ENCODE measurements at places on chromosomes 6 and 20. TPM values are rescaled to one million over a fixed set of nuclear protein-coding genes. Genes with fewer than 3 reads are reported as not detected.

SCGN gene
- not detected for total RNA-seq

MEI4 gene
- 0.11 TPM for total RNA-seq

GRCh38 chr6:163151212-163151611 lies 263.3 kb upstream of the QKI start:
- no peak for DNase-seq

DNA sequence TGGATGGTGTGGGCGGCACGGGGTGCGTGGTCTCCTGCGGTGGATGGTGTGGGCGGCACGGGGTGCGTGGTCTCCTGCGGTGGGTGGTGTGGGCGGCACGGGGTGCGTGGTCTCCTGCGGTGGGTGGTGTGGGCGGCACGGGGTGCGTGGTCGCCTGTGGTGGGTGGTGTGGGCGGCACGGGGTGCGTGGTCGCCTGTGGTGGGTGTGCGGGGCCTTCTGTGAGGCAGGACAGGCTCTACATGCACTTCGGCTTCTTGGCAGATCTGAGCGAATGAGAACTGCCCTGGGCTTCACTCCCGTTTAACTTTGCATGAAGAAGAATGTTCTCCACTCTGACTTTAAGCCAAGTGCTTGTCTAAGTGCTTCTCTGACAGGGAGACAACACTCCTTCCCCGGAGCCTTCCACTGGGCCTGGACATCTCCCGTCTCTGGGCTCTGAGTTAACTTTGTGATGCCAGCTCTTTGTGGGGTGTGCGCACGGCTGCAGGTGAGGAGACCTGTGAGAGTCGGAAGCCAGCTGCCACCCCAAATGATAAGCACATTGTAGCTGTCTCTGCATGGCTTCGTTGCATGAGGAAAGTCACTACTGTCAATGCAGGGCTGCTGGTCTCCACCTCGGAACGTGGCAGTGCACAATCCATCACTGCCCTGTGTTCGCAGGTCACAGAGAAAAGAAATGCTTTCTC lies 244.8 kb downstream of the DLL1 start:
- DNase-seq: no peak

DNA sequence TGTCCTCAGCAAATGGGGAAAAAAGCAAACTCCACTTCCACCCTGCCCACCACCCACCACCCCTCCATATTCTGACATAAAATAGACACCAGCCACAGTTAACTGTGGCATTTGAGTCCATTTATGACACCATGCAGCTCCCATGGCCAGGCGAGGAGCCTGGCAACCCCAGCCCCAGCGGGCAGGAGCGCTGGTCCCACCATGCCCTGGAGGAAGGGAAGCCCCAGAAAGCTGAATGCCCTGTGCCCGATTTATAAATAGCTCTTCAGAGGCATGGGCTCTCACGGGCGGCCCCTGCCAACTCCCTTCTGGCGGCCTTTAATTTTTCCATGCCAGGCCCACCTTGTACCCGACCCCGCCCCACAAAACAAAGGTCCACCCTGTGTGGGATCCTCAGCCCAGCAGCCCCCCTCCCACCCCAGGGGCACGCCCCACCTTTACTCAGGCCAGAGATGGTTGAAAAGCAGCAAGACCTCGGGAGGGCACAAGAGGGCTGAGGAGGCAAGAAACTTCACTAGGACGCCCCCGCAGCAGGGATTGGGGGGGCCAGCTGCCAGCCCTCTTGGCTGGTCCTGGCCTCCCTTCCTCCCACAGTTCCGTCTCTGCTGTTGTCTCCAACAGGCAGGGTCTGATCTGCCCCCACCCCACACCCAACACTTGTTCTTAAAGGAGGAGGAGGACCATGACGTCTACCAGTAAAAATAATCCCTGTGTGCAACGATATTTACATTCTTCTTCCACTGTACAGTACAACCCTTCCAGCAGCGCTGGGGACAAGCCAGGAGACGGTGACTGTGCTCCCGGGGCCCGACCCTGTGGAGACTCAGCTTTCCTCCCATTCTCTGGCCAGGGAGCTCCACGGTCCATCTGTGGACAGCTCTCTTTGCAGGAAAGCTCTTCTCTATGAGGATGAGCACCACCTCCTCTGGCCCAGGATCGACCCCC lies 115.6 kb upstream of the CDYL start:
- no peak for DNase-seq

Data from Daoy (cell line).